ENCODE measurements at places on chromosomes 16 and 17.

DNA sequence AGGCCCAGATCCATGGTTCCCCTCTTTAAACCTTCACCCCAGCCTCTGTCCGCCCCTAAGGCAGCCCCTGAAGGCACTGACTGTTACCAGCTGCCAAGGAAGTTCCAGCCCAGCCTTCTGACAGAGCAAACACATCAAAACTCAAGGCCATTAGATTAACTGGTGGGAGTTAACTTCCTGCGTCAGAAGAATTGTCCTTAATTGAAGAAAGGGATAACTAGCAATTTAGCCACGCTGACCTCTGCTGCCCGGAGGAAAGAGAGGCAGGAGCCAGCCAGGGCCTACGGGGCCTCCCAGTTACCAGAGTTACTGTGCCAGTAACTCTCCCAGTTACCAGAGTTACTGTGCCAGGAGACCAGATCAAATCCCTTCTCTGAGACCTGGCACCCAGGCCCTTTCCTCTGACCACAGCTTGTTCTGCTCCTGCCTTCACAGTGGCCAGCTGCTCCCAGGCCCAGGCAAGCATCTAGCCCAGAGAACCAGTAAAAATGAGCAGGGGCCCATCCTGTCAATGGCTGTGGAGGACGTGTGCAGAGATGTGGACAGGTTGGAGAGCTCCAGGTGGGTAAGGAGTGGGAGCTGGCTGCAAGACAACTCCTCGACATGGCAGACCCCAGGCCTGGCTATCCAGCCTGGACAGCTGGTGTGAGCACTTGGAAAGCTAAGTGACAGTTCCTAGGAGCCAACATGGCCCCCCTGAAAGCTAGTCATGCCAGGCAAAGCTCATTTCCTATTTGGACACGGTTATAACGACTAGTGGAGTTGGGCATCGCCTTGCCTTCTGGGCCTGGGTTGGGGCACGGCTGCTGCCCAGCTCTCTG, 2.8 kb upstream of the PITPNM3 start:
- DNase-seq, result no peak

DNA sequence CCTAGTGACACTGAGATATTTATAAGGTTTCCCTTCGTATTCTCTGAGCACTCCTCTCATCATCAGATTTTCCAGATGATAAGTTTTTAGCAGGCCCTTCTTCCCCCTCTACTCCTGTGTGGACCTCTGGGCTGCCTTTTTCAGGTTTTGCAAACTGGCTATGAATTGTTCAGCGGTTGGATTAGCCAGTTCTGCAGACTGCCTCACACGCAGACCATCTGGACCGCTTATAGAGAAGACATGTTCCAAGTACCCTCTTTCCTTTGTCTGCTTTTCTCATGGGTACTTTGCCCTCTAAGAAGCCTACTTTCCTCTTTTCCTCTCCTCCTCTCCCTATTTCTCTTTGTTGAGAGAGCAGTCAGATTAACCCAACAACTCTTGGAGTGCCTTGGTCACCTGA, 111.6 kb downstream of the GRIN2A start:
- no peak for DNase-seq

- peak; percentile 38 for DNase-seq
These were observed 14.2 kb upstream of the SLC52A1 start for GRCh38 chr17:5049314-5049841.

DNA sequence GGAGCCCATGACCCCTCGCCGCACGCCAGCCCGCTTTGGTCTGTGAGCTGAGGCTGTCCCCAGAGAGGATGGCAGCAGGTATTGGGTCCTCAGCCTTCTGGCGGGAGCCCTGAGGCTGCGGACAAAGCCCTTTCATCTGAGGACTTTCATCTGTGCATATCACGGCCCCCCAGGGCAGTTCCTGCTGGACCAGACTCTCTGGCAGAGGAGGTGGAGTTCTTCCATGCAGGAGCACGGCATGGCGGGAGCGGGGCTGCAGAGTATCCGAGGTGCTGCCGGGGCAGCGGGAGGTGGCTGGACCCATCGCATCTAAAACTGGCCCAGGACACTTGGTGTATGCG, 18.8 kb downstream of the DHX38 start:
- DNase-seq, result no peak

DNA sequence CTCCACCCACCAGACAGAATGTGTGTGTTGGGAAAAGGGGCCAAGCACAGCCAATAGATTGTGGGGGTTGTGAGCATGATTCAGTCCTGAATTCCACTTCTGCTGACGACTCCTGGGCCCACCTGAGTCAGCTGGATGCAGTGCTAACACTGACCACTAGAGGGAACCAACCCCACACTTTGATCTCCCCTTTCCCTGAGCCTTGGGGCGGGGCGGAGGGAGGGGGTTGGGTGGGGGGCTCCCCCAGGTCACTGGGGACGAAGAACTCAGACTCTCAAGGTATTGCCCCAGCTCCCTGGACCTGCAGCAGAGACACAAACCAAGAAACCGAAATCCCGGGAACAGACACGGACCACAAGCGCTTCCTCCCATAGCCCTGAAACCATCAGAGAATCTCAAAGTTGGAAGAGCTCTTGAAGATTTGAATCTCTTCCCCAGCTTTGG, 621 bp upstream of the CSHL1 start:
- DNase-seq, result peak; percentile 55

GRCh38 chr17:64781014-64781756, 119.1 kb upstream of the SMURF2 start:
- DNase-seq, result no peak

- no peak for DNase-seq
These were observed 260.4 kb downstream of the CEP112 start for GRCh38 chr17:65931246-65932149.

DNA sequence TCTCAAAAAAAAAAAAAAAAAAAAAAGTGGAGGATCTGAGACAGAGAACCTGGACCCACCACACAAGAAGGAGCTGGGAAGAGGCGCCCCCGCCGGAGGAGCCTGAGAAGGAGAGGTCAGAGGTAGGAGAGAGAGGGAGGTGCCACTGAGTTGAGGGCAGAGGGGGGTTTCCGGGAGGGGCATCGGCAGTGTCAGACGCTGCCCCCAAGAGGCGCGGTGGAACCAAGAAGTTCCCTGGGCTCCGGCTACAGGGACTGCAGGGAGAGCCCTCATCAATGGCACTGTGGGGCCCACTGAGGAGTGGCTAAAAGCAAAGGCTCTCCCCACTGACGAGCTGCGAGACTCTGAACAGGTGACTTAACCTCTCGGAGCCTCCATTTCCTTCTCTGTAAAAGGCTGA, 4.2 kb downstream of the CCDC42 start:
- DNase-seq, result peak; percentile 45

DNA sequence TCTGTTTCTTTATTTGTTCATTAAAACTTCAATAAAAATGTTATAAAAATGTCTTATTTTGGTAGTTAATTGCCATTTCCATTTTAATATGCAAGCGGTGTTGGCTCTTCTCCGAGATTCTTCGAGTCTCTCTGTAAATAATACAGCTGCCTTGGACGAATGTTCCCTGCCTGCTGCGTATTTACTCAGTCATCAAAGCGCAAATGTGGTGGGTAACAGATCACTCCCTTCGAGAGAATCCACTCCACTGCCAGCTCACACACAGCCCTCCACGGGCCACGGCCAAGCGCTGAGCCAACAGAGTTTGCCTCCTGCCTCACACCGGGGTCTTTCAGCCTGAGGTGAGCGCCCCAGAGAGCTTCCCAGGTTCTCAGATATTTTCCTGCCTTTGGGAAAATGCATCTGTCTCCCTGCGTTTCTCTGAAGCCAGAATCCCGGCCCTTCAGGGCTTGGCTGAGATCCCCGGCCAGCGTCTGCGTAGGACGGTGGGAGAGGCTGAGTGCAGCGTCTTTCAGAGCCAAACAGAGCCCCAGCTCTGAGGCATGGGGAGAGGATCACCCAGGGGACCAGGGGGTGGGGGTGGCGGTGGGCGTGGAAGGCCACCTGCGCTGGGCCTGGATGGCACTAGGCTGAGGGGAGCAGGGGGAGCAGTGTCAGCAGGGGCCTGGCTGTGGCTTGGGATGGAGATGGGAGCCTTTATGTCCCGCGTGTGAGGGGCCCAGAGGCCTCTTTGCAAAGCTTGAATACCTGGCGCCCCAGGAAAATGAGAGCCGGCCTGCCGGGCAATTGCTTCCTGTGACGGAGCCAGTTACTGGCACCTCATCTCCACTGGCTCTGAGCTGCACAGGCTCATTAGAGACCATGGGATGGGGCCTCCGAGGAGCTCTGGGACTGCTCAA, 248.7 kb downstream of the RBFOX3 start:
- no peak for DNase-seq

DNA sequence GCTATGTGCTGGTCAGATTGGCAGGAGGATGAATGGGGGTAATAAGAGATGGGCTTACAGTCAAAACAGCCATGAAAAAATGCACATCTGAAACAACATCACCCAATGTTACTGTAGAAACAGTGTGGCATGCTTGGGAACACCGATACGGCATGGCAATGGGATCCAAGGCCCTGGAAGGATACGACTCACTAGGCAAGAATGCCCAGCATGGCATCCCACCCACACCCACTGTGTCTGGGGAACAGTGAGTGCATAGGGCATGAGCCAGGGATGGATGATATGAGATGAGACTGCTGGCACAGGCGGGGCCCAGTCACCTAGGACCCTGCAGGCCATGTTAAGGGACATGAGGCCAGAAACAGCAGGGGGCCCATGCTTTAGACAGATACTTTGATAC, 11.5 kb downstream of the TRIM25 start:
- DNase-seq, result no peak

DNA sequence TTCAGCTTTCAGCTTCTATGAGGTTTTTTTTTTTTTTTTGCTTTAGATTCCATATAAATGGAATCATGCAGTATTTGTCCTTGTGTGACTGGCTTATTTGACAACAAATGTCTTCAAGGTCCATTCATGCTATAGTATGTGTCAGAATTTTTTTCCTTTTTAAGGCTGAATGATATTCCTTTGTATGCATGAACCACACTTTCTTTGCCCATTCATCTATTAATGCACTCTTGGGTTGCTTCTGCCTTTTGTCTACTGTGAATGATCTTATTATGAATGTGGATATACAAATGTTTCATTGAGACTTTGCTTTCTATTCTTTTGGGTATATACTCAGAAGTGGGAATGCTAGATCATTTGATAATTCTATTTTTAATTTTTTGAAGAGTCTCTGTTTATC, 27.0 kb upstream of the LRRC75A start:
- no peak for DNase-seq

DNA sequence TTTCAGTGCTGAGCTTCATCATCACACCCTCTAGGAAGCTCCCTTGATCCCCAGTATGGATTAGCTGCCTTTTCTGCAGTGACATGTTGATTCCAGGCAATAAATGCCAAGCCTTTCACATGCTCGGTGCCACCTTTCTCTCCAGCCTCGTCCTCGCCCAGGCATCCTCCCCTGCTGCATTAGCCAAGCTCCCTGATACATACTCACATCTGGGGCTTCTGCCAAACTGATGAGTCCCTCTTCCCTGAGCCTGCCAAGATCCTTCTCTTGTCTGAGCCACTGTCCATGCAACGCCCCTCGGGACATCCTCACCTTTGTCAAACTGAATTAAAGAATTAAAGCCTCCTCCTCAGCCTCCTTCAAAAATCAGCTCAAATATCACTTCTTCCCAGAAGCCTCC, 538.5 kb upstream of the CDH11 start:
- DNase-seq, result no peak

GRCh38 chr17:4214157-4214556, 49.6 kb downstream of the ANKFY1 start:
- DNase-seq, result no peak

DNA sequence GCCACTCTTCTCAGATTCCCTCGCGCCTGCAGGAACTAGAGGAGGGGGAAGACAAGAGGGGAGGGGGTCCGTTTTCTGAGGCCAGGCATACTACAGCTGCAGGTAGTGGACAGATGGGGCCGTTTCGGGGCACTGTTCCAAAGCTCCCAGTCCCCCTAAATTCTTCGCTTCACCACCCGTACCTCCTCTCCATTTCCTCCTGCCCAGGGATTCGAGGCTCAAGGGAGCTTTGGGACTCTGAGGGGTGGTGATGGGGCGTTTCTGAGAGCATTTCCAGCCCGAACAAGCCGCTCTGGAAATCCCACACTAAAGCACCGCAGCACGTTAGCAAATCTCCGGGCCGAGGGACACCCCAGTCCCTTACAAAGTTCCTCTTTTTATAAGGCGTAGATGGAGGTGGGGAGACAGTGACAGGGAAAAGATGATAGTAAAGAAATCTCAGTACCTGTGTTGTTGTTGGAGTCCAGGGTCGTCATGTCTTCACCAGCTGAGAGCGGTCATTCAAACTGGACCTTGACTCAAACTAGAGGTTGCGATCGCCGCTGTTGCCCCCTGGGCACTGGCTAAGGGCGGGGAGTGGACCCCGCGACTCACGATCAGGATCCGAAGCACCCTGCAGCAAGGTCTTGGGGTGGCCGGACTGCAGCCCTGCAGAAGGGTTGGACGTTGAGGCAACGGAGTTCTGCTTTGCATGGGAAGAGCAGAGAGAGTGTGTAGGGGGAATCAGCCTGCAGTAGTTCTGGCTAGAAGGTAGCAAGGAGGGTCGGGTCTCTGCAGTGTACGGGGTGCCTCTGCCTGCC, 570 bp downstream of the NR1D1 start:
- no peak for DNase-seq

- no peak for DNase-seq
These were observed 25.7 kb downstream of the ARHGAP23 start for GRCh38 chr17:38453951-38454421.

GRCh38 chr17:44001461-44001920, 2.9 kb upstream of the NAGS start:
- DNase-seq, result no peak

DNA sequence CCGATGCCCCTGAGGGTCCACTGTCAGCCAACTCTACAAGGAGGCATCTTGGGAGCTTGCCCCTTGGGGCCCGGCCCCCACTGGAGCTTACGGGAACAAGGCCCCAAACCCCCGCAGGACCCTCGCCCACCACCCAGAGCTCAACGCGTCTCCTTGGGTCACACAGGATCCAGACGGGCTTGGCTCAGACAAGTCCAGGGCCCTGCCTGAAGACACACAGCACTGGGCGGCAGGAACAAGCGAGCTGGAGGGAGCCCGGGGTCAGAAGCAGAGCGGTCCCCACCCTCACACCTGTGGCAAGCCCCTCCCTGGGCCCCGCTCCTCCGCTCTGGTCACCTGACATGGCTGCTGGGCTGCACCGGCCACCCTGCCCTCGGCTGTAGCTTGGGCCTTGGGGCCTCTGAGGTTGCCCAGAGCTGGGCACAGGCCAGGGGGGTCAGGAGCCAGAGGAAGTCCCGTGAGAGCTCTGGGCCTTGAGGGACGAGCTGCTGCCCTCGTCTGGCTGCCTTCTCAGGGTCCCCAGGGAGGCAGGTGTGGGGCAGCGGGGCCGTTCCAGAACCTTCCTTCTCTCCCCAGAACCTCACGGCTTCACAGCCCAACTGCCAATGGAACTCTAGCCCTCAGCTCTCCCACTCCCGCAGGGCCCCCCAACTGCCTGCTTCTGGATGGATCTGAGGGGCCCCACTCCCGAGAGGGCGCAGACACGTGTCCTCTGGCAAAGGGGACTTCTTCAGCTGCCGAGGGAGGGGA, at the start of gene CCDC154:
Gene CCDC154, minus strand, starts transcription at position 577 of the 750 bp plus-strand sequence. Its CDS starts 234 bp downstream, at position 343.
- no peak for DNase-seq
